ENCODE measurements at places on chromosomes 4 and X.

GRCh38 chr4:147456706-147457105 lies 24.2 kb upstream of the EDNRA start:
- no peak for DNase-seq

DNA sequence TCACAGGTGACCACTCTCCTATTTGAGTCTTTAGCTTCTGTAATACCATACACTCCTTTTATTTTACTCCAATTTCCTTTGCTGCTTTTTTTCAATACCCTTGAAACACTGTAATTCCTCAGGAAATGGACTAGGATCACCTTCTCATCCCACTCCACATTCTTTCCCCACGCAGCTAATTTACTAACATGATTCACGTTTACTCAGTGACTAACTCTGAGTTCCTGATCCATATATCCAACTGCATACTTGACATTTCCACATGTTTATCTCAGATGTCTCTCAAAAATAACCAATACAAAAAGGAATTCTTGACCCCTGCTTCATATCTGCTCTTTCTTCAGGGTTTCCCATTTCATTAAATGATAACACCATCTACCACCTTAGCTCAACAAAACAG lies 19.9 kb downstream of the RPS6KA6 start:
- DNase-seq: no peak

DNA sequence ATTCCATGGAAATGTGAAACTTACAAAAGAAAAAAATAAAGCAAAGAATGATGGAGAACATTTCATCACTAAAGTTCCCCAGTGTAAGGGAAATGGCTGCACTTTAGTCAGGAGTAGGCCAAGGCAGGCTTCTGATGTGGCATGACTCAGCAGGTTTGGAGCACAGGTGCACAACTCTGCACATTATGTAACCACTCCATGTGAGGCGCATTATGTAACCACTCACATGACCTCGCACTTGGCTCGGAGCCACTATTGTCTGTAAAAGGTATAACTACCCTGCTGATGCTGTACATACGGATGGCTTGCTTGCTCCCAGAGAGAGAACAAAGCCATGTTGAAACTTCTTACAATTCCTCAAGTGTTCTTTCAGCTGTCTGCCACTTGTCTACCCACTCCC lies 727.6 kb downstream of the TRAM1L1 start:
- no peak for DNase-seq

- no peak for DNase-seq
These were observed 132.6 kb downstream of the UCHL1 start for GRCh38 chr4:41389356-41389755.

GRCh38 chrX:80663331-80663730 lies 146.3 kb downstream of the BRWD3 start:
- DNase-seq: no peak

GRCh38 chr4:114563536-114564315 lies 34.9 kb upstream of the UGT8 start:
- no peak for DNase-seq

DNA sequence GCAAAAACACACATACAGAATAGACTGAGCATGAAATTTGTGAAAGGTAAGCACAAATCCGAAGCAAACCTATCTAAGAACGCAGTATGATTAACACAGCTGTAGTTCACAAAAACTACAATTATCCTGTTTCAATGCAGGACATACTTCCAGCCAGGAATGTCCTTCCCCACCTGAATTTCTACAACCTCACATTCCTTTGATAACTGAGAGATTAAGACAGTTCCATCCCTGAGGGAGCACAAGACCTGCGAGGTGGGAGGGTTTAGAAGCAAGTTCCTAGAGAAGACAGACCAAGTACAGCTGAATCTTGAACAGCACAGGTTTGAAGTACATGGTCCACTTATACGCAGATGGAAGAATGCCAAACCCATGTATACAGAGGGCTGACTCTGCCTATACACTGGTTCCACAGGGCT lies 10.6 kb downstream of the ABCG2 start:
- no peak for DNase-seq

- no peak for DNase-seq
These were observed 240.9 kb downstream of the PALLD start for GRCh38 chr4:168737806-168738172.

DNA sequence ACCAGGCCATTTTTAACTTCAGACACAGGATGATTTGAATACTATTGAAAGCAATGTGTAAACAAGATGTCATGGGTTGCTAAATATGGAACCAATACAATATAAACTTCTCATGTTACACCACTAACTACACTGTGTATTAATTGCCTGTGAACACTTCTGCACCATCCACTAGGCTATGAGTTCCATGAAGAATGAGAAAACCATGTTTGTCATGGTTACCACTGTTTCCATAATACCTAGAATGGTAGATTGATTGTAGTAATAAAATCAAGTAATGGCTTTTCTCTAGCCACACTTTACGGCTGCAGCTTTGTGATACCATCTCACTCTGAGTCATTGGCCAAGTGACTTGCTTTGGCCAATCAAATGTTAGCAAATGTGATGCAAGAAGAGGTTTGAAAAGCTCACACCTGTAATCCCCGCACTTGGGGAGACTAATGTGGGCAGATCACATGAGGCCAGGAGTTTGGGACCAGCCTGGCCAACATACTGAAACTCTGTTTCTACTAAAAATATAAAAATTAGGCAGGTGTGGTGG lies 19.9 kb upstream of the CYBB start:
- no peak for DNase-seq

DNA sequence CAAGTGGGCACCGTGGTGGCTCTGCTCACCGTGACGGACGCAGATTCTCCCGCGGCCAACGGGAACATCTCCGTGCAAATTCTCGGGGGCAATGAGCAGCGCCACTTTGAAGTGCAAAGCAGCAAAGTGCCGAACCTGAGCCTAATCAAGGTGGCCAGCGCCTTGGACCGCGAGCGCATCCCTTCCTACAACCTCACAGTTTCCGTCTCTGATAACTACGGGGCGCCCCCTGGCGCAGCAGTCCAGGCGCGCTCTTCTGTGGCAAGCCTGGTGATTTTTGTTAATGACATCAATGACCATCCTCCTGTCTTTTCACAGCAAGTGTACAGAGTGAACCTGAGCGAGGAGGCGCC lies 2.7 kb downstream of the FAT4 start:
- DNase-seq: no peak

DNA sequence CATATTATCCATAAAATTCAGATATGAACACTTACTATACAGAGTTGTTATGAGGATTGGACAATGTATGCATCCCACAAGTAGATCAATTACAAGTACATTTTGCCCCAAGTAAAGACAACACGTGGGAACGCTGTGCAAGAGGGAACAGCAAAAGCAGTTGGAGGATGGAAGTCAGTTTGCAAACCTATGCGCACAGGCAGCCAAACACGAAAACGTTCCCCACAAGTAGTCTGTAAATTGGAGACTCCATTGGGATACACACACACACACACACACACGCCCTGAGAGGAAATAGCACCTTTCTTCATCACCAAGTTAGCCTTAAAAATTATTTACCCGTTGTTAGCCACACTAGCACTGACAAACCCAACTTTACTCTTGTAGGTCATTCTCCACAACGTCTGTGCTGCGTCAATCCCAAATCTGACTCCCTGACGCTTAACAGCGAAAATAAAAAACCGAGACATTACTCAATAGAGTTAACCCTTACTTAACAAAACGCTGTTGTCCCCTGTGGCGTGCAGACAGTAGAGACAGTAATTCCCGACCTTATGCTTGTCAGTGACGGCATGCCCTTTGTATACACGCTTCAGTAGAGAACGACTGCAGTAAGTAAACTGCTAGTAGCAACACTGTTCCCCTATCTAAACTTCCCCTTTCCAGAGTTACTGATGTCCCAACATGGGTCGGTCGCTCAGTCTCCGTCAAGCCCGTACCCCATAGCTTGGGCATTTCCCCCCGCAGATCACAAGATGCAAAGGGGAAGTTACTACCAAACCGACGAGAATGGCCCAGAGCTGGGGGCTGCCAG lies 730 bp downstream of the MANBA start:
- DNase-seq: no peak

GRCh38 chrX:101429934-101430333 lies 21.9 kb downstream of the HNRNPH2 start:
- DNase-seq: no peak

DNA sequence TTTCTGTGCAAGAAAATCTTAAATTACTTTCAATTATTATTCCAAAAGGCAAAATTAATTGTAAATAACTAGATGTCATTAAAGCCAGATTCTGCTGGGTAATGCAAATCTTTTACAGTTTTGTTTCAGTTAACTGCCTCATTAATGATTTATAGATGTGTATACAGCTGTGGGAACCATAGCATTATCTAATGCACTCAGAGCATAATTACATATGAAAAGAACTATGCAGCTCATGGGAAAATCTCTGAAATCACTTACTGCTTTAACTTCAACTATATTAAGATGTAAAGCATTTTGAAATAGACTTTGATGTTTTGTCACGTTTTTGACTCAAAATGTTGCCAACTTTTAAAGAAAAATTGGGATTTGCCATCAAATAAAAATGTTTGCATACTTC lies 630.3 kb upstream of the KLHL4 start:
- no peak for DNase-seq

- DNase-seq: peak; percentile 26
These were observed 151.5 kb downstream of the CORIN start for GRCh38 chr4:47686294-47686872.

DNA sequence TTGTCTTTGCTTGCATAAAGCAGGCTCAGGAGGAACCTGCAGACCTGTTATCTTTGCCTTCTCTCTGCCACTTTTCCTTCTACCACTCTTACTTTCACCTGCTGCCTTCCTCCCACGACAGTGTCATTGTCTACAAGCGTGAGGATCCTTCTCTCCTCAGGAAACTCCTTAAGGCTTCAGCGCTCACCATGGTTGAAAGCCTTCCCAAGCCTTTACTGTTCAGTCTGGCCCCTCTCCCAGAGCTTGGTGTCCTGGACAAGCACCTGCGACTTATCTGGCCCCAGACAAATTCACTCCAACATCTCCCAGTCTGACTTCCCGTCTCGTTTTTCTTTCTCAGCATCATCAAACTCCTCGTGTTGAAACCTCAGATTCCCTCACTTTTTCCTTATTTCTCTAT lies 31.0 kb downstream of the CC2D2A start:
- no peak for DNase-seq

GRCh38 chr4:1757836-1758235 lies 35.3 kb upstream of the FGFR3 start:
- no peak for DNase-seq

DNA sequence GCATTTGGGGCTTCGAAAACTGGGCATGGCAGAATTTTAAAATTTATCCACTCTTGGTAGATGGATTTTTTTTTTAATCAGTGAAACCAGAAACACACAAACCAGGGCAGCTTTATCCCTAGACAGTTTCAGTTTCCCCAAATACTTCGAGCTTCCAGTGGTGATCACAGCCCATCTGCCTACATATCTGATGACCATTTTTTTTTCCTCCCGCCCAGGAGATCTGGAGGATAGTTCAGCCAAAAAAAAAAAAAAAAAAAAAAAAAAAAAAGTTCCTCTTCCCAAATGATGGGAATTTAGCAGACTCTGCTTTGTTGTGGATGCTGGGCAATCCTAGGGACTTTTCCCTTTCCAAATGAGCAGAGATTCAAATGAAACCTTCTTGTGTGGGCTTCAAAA lies 1.0 kb upstream of the TBC1D9 start:
- DNase-seq: no peak

GRCh38 chrX:124634363-124634762 lies 288.0 kb downstream of the SH2D1A start:
- no peak for DNase-seq

DNA sequence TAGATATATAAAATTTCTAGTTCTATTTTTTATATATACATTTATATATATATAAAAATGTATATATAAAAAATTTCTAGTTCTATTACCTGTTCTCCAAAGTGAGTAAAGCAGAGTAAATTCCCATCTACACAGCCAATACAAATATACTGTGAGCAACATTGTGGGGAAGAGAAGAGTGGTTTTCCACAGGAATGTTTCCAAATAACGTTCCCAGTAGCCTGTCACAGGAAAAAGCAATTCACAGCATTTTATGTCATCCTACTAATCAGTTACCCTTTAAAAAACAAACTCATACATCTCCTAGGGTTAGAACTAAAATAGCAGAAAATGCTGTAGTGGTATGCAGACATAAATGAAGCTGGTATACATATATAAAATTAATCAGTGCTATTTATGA lies 44.5 kb downstream of the AASDH start:
- DNase-seq: no peak

GRCh38 chr4:152951348-152951747 lies 15.2 kb downstream of the FHDC1 start:
- DNase-seq: no peak

DNA sequence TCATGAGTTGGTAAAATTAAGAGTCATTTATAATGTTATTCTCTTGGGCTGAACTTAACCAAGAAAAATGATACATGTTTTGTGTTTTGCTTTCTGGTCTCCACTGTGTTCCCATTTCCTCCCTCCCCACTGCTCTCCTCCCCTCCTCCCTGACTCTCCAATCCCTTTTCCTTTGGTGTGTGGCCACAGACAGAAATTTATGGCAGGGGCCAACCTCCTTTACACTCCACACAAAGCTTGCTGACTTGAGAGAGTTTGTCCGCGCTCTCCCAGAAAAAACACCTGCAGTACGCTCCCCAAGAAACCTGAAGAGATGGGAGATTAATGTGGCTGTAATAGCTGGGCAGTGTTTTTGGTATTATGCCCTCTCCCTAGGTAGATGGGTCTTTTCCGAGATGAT lies 88.9 kb downstream of the ALPK1 start:
- no peak for DNase-seq

GRCh38 chr4:165151734-165152133 lies 39.1 kb upstream of the TMEM192 start:
- no peak for DNase-seq

- no peak for DNase-seq
These were observed 40.4 kb upstream of the MAPK10 start for GRCh38 chr4:86400216-86400615.

DNA sequence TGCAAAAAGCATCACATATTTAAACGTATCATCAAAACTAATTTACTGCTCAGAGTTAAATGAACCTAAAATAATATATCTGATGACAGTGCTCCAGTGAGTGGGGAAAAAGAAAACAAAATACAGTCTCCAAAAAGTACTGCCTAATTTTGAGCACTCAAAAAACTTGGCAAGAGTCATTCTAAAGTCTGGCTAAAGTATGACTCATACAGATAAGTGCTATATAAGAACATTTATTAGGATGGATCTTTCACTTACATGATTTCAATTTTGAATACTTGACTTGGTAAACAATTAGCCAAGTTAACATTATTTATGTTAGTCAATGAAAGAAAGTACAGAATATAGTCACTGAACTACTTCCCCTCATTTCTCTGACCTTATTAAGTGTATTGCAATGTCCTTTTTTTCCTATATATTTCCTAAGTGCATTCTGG lies 27.2 kb downstream of the FBXO8 start:
- no peak for DNase-seq

- no peak for DNase-seq
These were observed 43.9 kb downstream of the PTTG2 start for GRCh38 chr4:38004062-38004461.

GRCh38 chr4:75881476-75881875 lies 20.8 kb downstream of the PPEF2 start:
- DNase-seq: no peak

Measured in stimulated activated CD8-positive, alpha-beta memory T cell treated with anti-CD3 and anti-CD28 coated beads, Interleukin-7, amount 100 ng/mL, for 1 hour (primary cell).